ENCODE measurements at places on chromosomes 7 and 10.

- no peak for DNase-seq
Measured at GRCh38 chr10:96651998-96652431, 65.2 kb upstream of the TM9SF3 start.

GRCh38 chr10:78953113-78953798, 115.5 kb upstream of the ZMIZ1 start:
- DNase-seq: no peak

GRCh38 chr10:83352588-83352987, 786.7 kb upstream of the GHITM start:
- DNase-seq: no peak

- DNase-seq: no peak
Measured at GRCh38 chr7:27119412-27119911, 11.1 kb downstream of the HOXA4 start.

- DNase-seq: no peak
Measured at GRCh38 chr7:152572101-152572500, 103.8 kb downstream of the XRCC2 start.

DNA sequence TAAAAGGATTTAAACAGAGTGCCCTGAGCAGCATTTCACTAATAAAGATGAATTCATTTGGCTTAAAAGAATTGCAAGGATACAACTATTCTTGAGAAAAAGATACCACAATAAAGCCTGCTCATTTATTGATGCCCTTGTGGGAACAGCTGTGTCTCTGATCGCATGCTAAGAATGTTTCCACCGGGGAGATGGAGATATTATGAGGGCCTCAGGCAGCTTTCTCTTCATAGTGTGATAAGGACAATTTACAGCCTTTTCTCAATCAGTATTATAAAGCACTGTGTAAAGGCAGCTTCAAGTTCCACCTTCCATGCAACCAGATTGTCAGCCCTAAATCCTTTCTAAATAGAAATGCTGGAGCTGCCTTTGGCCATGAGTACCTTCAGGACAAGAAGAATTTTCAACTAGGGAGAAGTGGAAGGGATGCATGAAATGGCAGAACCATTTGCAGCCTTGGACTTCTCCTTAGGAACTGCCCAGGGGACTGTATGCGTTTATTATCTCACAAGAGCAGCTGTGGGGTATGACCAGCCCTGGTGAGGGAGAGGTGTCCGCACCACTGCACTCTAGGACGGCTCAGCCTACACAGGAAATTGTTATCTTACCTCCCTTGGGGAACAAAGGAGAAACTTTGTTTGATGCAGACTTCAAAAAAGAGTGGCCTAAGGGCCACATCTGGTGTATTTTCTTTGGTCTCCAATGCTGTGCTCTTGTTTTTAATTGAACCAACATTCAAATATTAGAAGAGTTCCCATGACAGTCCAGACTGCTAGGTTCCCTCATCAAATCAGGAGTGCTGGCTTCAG, 116.9 kb upstream of the PCGF5 start:
- no peak for DNase-seq

GRCh38 chr7:676972-677385, 49.5 kb upstream of the DNAAF5 start:
- no peak for DNase-seq

GRCh38 chr7:128066858-128067257, 35.6 kb upstream of the LRRC4 start:
- DNase-seq: no peak

- DNase-seq: no peak
Measured at GRCh38 chr7:142809671-142810070, 38.9 kb downstream of the PRSS2 start.

GRCh38 chr10:118358327-118358726, 16.2 kb upstream of the FAM204A start:
- no peak for DNase-seq

DNA sequence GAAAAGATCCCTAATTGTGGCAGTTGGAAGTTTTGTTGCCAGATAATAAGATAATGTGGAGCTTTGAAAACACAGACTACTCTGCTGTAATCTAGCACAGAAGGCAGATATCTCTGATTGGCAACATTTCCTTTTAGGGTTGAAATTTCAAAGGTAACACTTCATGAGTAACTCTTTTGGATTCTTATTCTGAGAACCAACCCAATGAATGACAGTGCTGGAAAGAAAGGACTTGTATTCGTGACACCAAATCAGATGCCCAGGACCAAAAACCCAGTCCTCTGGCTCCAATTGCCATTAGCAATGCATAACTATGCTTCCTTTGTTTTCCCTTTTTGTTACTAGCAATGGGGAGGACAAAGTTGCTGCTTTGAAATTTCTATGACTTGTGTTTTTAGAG, 41.0 kb upstream of the ELMO1 start:
- DNase-seq: no peak

GRCh38 chr10:118033905-118034304, 12.8 kb downstream of the RAB11FIP2 start:
- no peak for DNase-seq

GRCh38 chr10:31422634-31423033, 103.6 kb downstream of the ZEB1 start:
- no peak for DNase-seq

- DNase-seq: no peak
Measured at GRCh38 chr10:124022066-124022465, 71.3 kb downstream of the CHST15 start.

DNA sequence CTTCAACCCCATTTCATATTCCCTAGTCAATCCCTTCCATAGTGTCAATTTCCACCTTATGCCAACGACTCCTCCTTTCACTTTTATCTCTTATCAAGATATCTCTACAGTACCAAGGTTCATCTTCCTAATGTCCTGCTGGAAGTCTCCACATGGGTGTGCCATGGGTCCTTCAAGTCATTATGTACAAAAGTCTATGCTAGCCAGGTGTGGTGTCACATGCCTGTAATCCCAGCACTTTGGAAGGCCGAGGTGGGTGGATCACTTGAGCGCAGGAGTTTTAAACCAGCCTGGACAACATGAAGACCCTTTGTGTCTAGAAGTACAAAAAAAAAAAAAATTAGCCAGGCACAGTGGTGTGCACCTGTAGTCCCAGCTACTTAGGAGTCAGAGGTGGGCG, 47.6 kb downstream of the PRTFDC1 start:
- DNase-seq: no peak

DNA sequence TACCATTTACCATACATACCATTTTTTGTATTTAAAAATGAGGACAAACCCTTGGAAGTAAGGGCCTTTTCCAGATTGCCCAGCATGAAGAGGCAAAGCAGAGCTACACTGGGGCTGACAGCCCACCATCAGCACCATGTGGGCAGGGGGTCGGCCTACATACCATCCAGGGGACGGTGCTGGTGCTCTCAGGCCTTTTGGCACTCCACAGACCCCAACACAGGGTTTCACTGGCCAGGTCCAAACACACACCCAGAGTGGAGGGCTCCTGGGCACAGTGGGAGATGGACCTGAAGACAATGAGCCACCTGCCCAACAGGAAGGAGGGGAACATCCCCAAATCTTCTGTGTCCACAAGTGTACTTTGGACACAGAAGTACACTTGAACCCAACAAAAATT, 69.2 kb upstream of the CAMK2B start:
- no peak for DNase-seq

DNA sequence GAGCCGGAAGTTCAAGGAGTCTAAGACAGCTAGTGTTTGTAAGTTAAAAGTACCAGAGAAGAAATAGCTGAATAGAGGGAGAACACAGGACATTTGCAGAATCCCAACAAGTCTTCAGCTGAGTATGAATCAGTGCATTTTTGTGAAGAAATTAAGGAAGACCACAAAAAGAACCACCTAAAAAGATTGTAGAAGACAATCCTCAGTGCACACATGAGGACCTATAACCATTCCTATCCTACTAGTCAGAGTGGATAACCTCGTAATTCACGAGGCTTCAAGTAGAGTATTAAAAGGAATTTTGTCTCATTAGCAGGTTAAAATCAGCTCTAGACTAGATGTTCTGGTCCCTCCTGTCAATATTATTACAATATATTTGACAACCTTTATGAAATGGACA, 295.4 kb upstream of the KAT6B start:
- no peak for DNase-seq

DNA sequence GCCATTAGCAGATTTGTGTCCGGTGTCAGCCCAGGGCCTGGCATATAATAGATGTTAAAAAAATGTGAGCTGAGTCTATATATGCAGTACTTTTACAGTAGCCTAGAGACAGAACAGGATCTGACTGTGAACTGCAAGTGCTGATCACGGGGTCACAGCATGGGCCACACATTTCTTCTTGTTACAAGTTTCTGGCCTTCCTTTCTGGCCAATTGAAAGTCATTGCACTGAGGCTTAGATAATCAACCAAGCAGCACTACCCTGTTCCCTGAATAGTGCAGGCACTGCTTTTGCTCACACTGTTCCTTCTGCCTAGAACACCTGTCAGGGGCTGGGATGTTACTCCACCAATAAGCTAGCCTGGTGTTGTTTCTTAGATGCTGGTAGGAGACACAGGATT, 5.4 kb upstream of the MARVELD1 start:
- no peak for DNase-seq

- DNase-seq: no peak
Measured at GRCh38 chr7:141071855-141072547, 1.9 kb upstream of the TMEM178B start.

DNA sequence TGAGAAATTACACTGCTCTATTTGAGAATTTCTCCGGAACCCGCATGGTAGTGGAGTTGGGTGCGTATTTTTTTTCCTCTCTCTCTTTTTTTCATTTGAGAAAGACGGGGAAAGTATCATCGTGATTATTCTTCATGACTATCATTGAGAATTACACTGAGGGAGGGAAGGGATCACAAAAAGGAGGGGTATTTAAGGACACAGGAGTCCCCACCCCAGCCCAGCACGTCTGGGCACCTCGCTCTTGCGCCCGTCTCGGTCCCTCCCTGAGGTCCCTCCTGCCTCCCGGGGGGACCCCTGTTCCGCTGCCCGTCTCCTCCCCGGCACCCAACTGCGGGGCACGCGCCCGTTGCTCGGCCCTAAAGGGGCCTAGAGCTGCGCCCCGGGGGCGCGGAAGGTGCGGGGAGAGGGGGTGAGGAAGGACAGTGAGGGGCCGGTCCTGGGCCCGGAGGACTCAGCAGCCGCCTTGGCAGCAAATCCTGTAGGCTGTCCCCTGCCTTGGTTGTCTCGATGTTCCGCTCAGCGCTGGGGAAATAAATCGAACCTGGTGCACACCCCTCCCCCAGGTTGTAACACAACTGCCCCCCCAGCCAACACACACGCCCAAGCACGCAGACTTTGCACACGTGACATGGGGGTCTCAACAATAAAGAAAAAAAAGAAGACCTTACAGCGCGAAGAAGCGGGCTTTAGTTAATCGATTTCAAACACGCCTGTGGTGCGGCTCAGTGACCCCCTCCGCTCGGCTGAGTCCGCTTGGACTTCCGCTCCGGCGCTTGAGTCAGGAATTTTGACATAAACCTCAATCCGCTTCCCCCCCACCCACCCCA, 18.6 kb upstream of the GATA3 start:
- no peak for DNase-seq

DNA sequence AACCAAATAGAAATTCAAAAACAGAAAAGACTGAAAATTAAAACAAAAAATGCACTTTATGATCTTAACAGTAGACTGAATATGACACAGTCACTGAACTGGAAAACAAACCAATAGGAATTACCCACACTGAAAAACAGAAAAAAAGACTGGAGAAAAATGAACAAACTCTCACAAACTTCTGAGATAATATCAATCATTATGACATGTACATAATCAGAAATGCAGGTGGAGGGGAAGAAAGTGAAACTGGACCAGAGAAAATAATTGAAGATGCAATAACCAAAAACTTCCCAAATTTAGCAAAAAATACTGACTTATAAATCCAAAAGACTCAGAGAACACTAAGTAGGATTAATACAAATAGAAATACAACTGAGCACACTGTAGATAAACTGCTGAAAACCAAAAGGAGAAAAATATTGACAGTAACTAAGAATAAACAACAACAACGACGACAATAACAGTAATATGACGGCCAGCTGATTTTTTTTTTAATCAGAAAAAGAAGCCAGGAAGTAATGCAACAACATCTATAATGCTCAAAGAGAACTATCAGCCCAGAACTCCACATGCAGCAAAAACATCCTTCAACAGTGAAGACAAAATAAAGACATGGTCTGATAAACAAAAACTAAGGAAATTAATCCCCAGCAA, 108.1 kb downstream of the ZFAND4 start:
- DNase-seq: no peak

- DNase-seq: no peak
Measured at GRCh38 chr10:13732465-13732881, 145.7 kb downstream of the PRPF18 start.

GRCh38 chr10:108662975-108663374, 1260.3 kb downstream of the XPNPEP1 start:
- no peak for DNase-seq

- no peak for DNase-seq
Measured at GRCh38 chr7:2199528-2199927, 33.2 kb downstream of the MAD1L1 start.

DNA sequence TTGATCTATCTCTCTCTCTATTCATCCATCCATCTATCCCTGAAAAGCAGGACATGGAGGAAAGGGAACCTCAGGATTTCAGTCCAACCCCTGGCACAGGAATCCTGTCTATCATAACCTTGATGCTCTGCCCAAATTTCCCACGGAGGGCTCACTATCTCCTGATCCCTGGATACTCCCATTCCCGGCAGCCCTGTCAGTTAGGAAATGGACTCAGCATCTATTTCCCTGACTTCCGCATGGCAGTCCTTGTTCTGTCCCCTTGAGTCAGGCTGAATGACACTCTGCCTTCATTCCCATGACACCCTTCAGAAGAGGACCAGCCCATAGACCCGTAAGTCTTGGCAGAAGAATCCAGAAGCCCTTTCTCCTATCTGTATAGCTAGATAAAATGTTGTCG, 77.7 kb downstream of the VWA2 start:
- DNase-seq: no peak

GRCh38 chr7:41893656-41894055, 190.8 kb upstream of the INHBA start:
- DNase-seq: no peak

DNA sequence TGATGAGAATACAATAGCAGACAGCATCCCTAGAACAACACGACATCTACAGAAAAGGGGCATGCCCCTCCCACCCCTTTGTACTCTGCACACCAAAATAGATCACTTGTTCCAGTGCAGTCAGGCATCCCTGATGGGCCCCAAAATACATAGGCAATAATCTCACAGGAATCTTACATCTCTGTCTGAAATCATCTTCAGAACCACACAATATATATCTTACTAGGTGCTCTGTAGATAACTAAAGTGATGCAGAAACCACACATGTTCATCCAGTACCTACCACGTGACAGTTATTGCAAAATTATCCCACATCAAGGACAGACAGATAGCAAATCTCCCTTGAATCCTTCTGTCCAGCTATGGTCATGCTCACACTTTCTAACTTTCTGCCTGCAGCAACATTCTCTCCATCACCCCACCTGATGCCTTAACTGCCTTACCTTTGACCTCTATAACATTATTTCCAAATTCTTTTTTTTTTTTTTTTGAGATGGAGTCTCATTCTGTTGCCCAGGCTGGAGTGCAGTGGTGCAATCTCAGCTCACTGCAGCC, 30.7 kb downstream of the ST8SIA6 start:
- DNase-seq: no peak

DNA sequence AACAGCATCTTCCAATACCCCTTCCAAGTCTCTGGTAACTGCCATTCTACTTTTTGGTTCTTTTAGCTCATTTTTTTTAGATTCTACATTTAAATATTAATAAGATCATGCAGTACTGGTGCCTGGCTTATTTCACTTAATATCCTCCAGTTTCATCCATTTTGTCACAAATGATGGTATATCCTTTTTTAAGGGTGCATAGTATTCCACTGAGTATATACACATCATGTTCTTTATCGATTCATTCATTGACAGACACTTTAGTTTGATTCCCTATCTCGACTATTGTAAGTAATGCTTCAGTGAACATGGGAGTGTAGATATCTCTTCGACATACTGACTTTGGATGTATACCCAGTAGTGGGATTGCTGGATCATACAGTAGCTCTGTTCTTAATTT, 89.7 kb downstream of the CCDC3 start:
- no peak for DNase-seq

All from stimulated activated CD4-positive, alpha-beta T cell treated with anti-CD3 and anti-CD28 coated beads, Interleukin-4, amount 100 ng/mL, for 1 hour (primary cell).